Smooth muscle cell of bladder (primary cell): ENCODE measurements at places on chromosomes 3 and 15. TPM values are rescaled to one million over a fixed set of nuclear protein-coding genes. Genes with fewer than 3 reads are reported as not detected.

ZBTB47 gene
- total RNA-seq: 21.5 and 38.2 TPM in 2 replicates

THPO gene
- total RNA-seq: 0.14 and 0.18 TPM in 2 replicates

CHRNB4 gene
- total RNA-seq: not detected in 2 replicates

CIP2A gene
- total RNA-seq: 4.1 and 4.2 TPM in 2 replicates

RETNLB gene
- total RNA-seq: not detected in 2 replicates

DUOXA1 gene
- total RNA-seq: not detected in 2 replicates

MTHFS gene
- total RNA-seq: 19.1 and 25.8 TPM in 2 replicates

LRTM1 gene
- not detected in 2 replicates for total RNA-seq

TP63 gene
- total RNA-seq: under 0.01 and 0.09 TPM in 2 replicates

DPPA2 gene
- total RNA-seq: not detected in 2 replicates

PPP1R14D gene
- not detected in 2 replicates for total RNA-seq

COLQ gene
- 0.28 and 0.46 TPM in 2 replicates for total RNA-seq

ETV5 gene
- total RNA-seq: 16.4 and 18.5 TPM in 2 replicates

PYDC2 gene
- total RNA-seq: not detected in 2 replicates

TMC3 gene
- total RNA-seq: under 0.01 TPM in 1 of 2 replicates, not detected in the other

SLC51B gene
- total RNA-seq: 0.55 and 2.0 TPM in 2 replicates

SLC6A6 gene
- total RNA-seq: 3.1 and 3.5 TPM in 2 replicates

SHQ1 gene
- total RNA-seq: 14.5 and 19.1 TPM in 2 replicates

BOC gene
- 8.4 and 8.7 TPM in 2 replicates for total RNA-seq

TMEM212 gene
- not detected in 2 replicates for total RNA-seq

PLSCR5 gene
- not detected in 2 replicates for total RNA-seq

RBPMS2 gene
- total RNA-seq: 0.14 TPM in 1 of 2 replicates, not detected in the other

AADACL2 gene
- not detected in 2 replicates for total RNA-seq

NLGN1 gene
- total RNA-seq: 4.0 and 8.7 TPM in 2 replicates

NMNAT3 gene
- total RNA-seq: 0.28 and 0.74 TPM in 2 replicates

CCRL2 gene
- total RNA-seq: under 0.01 and 0.09 TPM in 2 replicates

APBA2 gene
- 5.2 and 17.8 TPM in 2 replicates for total RNA-seq

GHSR gene
- not detected in 2 replicates for total RNA-seq

PCLAF gene
- 14.7 and 32.0 TPM in 2 replicates for total RNA-seq

GHRL gene
- not detected in 2 replicates for total RNA-seq

SV2B gene
- under 0.01 and 0.18 TPM in 2 replicates for total RNA-seq

PPM1L gene
- total RNA-seq: 0.83 and 1.00 TPM in 2 replicates

TM4SF1 gene
- total RNA-seq: 172 and 483 TPM in 2 replicates

IL17RD gene
- 1.1 and 2.0 TPM in 2 replicates for total RNA-seq

AHSG gene
- not detected in 2 replicates for total RNA-seq

GRM2 gene
- under 0.01 TPM in 1 of 2 replicates, not detected in the other for total RNA-seq

GP5 gene
- 0.09 and 0.14 TPM in 2 replicates for total RNA-seq

AKAP13 gene
- total RNA-seq: 50.9 and 70.6 TPM in 2 replicates

TGM5 gene
- total RNA-seq: not detected in 2 replicates

FGF12 gene
- 0.09 TPM in 1 of 2 replicates, not detected in the other for total RNA-seq

COL6A6 gene
- 0.14 and 1.2 TPM in 2 replicates for total RNA-seq

CMTM7 gene
- 2.6 and 3.4 TPM in 2 replicates for total RNA-seq

FBXL2 gene
- total RNA-seq: 7.3 and 9.8 TPM in 2 replicates

MKRN3 gene
- 0.28 and 1.4 TPM in 2 replicates for total RNA-seq

PDCD7 gene
- 12.5 and 15.0 TPM in 2 replicates for total RNA-seq
